ENCODE measurements at places on chromosomes 7 and 10. TPM values are rescaled to one million over a fixed set of nuclear protein-coding genes. Genes with fewer than 3 reads are reported as not detected.

The PTN gene
- not detected for polyA plus RNA-seq

The STEAP1B gene
- polyA plus RNA-seq = not detected

DNA sequence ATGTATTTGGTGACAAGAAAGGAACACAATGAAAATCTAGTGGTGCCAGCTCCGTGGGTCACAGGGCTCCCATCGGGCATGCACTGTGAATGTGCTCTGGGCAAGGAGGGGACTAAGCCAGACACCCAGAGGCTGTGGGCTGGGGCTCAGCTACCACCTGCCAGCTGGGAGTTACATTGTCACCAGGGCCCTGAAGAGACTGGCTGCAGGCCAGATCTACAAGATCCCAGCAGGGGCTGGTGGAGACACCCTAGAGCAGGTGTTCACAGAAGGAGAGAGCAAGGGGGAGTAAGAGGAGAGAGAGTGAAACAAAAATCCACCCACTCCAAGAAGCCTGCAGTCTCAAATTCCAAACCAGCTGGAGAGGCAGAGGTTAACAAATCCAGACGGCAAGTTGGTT is 116.6 kb upstream of the ADCY1 start:
- DNase-seq = no peak
- no peaks in the 10 kb centered on the region for H3K36me3 ChIP-seq
- peaks cover 2% of the 10 kb centered on the region for H3K27me3 ChIP-seq
- no peak overlapping the region for H3K4me3 ChIP-seq

DNA sequence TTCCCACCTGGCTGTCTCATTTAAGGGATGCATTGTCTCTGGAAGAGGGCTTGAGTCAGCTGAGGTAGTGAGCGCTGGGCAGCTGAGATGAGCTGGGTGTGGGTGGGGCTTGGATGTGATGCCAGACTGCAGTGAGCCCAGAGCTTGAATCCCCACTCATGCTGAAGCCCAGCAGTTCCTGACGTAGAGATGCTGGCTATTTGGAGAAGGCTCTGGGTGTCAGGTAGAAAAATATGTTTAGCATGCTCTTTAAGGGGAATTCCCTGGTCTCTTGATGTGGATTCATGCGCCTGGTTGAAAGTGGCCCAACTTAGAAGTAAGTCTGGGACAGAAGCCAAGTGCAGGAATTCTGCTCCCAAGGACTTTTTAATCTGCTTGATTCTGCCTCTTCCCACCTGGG is 241.5 kb upstream of the IGFBP3 start:
- no peak overlapping the region for H3K4me3 ChIP-seq
- no peaks in the 10 kb centered on the region for H3K36me3 ChIP-seq
- DNase-seq = no peak

DNA sequence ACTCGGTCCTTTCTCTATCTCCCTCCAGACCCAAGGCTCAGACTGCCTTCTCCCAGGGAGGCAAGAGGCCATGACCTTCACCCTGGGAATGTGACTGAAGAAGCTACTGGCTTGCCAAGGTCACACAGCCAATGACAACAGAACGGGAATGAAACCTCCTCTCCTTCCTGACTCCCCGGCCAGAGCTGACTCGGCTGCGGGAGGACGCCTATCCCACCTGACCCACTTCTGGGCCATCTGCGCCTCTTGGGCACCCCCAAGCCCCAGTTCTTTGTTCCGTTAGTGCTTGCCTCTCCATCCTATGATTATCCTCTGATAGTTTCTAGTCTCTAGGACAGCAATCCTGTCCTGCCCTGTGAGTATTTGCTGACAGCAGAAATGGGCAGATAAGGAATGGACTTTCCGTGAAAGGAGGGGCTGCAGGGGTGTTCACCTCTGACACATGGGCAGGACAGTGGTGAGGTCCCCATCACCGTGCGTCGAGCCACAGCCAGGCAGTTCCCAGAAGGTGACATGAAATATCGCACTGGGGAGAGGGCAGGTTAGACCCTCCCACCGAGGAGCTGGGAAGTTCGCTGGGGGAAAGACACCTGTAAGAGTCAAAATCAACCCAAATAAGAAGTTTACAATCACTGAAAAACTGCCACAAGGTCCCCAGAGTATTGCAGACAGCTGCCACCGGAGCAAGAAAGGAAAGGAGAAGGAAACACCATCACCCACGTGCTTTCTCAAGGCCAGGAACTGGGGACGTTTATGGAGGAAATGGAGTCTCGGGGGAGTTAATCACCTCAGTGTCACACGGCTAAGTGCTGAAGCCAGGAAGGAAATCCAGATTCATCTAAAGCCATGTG is 63.0 kb downstream of the INSIG1 start:
- no peak overlapping the region for H3K27ac ChIP-seq
- H3K27me3 ChIP-seq = no peaks in the 10 kb centered on the region
- H3K36me3 ChIP-seq = no peaks in the 10 kb centered on the region
- no peak for DNase-seq

GRCh38 chr7:84462259-84462658 is 267.7 kb upstream of the SEMA3A start:
- H3K4me1 ChIP-seq = no peaks in the 10 kb centered on the region
- DNase-seq = no peak
- no peaks in the 10 kb centered on the region for H3K36me3 ChIP-seq
- no peak overlapping the region for H3K27ac ChIP-seq
- no peaks in the 10 kb centered on the region for H3K27me3 ChIP-seq
- H3K4me3 ChIP-seq = no peak overlapping the region
